NCI-H2081 (cell line): ENCODE measurements at places on chromosomes 1 and 21.

DNA sequence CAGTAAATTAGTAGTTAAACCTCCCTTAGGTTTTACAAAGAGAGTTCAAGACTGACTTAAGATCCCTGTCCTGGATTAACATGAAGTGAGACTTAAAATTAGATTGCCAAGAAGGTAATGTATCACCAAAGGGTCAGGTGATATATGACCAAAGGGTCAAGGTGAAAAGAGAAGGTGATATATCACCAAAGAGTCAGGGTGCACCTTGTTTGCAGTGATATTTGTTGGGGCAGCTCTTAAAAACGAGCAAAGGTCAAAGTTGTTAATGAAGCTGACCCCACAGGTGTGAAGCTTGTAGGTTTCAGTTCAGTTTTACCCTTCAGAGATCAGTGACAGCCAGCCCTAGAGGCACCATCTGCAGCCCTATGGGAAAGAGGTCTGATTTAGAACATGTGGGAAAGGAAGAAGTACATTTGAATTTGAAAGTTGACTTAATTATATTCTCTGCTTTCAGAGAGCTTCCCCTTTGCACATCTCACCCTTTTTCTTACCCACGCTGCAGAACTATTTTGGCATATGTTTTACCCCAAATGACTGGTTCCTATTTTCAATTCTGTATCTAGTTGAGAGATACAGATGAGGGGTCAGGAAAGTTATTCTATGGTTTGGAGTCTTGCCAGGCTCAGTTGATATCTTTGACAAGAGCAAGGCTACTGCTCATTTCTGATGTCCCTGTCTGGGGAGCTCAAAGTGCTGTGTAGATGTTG lies 170.8 kb downstream of the S1PR1 start:
- no peak for DNase-seq

- no peak for DNase-seq
Observed at GRCh38 chr1:46487818-46488218, 1.8 kb upstream of the DMBX1 start.

- DNase-seq, result no peak
Observed at GRCh38 chr1:116466810-116467557, 93.9 kb downstream of the ATP1A1 start.

DNA sequence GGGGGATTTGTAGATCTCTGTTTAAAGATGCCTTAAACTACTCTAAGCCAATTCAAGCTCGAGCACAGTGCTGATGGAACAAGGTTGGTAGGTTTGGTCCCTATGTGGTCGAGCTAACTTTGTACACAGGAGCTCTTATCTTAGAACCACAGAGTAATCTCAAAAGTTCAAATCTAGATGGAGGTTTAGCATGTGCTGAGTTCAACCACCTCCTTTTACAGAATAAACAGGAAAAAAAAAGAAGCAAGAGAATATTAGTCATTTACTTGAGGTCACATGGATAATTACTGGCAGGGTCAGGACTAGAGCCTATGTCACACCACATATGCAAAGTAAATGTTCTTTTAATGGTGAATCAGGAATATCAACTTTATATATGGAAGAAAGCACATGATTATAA lies 86.2 kb downstream of the DTL start:
- no peak for DNase-seq

- DNase-seq, result no peak
Observed at GRCh38 chr1:115837740-115838421, 3.0 kb downstream of the NHLH2 start.

GRCh38 chr1:69693921-69694675 lies 126.4 kb downstream of the LRRC7 start:
- DNase-seq, result no peak

- DNase-seq, result no peak
Observed at GRCh38 chr1:150981805-150982712, at the start of gene ANXA9. TSS of gene ANXA9 (plus strand) at chr1:150982292. CDS start at chr1:150983106, 814 bp downstream.

DNA sequence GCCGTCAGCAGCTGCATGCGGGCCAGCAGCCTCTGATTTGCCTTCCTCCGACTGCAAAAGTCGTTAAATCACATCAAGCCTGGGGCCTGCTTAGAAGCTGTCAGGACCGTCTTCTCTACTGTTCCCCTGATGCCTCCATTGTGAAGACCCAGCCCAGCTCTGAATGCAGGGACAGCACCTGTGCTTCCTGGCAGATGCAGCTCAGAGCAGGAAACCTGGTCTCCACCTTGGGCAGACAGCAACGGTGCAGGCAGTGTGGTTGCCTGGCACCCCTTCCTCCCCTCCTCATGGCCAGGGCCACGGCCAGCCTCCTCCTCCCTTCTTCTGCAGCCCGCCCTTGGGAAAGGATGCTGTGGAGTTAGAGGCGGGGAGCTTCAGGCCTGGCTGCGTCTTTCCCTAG lies 92.3 kb upstream of the COL6A1 start:
- DNase-seq, result no peak

DNA sequence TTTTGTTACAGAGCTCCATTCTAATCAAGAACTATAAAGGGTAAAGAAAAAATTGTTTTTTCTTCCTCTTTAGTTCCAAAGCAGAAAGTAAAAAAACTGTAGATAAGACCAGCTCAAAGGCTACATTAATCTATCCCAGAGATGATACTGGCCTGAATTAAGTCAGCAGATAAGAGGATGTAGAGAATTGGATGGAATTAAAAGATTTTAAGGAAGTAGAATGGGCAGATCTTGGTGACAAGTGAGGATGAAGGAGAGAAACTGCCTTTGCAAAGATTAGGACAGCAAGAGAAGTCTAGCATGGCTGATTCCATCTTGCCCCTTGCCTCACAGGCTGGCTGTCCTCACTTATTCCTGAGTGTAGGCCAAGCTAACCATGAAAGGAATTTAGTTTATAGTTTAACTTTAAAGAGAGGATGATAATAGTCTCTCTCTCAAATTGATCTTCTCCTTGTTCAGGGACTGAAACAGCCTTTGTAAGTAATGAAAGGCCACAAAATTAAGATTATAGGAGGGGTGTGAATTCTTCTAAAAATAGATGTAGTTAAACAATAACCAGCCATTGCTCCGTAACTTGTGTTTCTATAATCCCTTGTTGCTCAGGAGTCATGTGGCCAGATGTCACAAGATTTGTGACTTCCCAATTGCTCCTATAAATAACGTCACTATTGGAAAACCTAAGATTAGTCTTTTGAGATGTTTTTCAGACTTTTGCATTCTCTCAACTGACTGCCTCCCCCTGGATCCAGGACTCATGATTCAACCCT lies 265.0 kb upstream of the USP24 start:
- no peak for DNase-seq

GRCh38 chr1:175419684-175420517 lies 227.3 kb upstream of the KIAA0040 start:
- DNase-seq, result no peak

GRCh38 chr1:171590022-171590421 lies 32.0 kb upstream of the MYOCOS start:
- no peak for DNase-seq

DNA sequence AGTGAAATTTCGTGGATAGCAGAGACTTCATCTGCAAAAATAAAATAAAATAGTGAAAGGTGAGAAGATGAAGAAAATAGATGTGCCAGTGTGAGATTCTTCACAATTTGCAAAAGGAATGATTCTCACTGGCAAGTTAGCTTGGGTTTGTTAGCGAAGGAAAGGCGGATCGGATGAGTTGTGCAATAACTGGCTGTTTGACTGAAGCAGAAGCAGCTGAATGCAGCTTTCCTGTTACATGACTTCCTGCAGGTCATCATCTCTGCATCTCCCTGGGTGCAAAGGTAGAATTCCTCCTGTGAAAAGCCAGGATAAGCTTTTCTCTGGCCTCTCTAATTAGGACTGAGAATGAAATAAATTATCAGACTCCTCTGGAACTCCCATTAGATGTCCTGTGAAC lies 263.1 kb upstream of the CHRM3 start:
- DNase-seq, result no peak

DNA sequence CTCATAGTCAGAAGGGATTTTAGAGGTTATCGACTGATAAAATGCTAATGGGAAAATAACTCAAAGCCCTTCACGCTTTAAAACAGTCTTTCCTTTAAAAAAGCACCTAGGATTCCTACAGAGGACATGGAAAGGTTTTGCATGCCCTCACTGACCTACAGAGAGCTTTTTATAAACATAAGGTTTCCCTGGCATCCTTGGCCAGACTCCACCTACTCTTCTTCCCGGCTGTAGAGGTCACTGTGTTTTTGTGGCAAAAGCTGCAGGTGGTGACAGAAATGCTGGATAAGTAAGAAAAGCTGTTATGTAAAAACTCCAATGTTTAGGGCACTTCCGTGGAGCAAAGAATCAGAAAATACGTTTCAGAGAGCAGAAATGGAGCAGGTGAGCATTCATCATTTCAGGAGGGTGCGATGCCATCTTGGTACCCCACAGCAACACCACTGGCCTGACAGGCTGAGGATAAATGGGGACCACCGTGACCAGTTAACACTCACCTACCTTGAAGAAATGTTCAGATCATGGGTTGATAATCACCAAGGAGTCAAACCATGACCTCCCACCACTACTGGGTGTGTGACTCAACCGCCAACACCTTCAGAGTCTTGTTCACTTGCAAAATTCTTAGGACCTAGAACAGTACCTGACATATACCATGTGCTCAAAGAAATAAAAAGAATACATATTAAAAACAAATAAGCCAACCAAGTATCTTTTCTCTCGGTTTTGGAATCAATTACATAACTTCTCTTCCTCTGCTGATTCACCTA lies 46.6 kb downstream of the SSBP3 start:
- DNase-seq, result no peak

DNA sequence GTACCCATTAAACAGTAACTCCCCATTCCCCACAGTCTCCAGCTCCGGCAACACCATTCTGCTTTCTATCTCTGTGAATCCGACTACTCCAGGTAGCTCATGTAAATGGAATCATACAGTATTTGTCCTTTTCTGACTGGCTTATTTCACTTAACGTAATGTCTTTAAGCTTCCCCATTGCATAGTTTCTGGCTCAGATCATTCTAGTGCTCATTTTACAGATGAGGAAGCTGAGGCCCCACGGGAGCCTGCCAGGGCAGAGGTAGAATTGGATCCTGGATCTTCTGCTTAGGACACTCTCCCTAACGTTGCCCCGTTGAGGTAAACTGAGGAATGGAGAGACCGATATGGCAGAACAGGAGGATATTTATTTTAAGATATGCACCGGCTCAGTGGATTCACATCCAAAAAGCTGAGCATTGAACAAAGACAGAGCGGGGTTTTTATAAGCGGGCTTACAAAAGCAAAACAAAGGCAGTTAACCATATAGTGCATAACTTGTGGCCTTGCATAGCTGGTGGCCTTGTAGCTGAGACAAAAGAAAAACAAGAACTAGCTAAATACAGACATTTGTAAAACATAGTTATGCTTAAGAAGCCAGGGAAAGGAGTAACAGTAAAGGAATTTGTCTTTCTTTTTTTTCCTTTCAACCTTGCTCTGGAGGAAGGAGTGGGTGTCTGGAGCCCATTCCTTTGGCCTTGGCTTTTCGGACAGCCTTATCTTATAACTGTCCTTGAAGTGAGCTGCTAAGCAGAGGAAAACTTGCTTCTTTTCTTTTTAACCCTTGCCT lies 15.3 kb upstream of the KLHDC8A start:
- no peak for DNase-seq

GRCh38 chr1:244322791-244323521 lies 128.8 kb downstream of the ADSS2 start:
- DNase-seq, result no peak

- no peak for DNase-seq
Observed at GRCh38 chr1:166164995-166165660, 1.7 kb downstream of the FAM78B start.

DNA sequence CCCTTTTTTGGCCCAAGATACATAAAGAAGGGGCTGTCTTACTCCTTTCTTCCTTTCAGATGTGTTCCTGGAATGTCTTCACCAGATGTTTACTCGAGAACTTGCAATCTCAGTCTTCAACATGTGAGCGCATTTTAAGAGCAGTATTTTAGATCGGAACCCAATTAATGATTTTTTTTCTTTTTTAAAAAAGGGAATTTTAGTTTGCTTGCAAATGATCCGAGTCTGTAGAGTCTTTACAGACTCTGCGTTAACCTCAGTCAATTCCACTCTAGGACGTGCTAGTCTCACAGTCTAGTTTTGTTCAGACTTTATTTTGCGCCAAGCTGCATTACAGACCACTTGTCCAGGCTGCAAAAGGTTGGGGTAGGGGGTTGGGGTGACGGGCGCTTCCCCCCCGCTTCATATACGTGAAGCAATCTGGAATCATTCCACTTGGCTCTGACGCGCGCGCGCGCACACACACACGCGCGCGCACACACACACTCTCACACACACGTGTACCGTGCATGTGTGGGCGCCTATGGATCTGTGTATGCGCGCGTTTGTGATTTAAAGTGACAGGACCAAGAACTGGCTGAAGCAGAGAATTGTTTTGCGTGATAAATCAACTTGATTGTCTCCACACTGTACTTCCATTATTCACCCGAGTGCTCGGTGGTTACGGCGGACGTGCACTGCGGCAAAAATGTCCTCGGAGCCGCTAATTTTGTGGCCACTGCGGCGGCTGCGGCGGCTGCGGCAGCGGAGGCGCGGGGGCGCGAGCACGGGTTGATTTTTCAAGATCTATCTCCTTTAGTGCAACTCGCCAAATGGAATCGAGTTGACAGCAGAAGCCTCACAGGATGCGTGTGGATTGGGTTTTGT lies 25.6 kb upstream of the NFIA start:
- DNase-seq, result peak; percentile 81

DNA sequence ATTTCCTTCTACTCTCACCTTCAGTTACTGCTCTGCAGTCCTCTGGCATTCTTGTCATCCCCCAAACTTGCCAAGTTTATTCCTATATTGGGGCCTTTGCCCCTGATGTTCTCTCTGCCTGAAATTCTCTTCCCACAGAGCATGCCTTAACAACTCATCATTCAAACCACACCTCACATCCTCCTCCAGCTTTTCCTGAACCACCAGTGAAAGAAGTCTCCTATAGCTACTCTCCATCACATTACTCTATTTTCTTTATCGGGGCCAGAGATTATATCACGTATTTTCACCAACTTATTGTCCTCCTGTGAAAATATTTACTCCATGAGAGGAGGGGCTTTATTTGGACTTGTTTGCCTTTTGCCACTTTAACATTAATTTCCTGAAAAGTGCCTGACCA lies 32.1 kb downstream of the EXTL2 start:
- DNase-seq, result no peak

- DNase-seq, result no peak
Observed at GRCh38 chr1:68149907-68150306, 82.4 kb downstream of the WLS start.

DNA sequence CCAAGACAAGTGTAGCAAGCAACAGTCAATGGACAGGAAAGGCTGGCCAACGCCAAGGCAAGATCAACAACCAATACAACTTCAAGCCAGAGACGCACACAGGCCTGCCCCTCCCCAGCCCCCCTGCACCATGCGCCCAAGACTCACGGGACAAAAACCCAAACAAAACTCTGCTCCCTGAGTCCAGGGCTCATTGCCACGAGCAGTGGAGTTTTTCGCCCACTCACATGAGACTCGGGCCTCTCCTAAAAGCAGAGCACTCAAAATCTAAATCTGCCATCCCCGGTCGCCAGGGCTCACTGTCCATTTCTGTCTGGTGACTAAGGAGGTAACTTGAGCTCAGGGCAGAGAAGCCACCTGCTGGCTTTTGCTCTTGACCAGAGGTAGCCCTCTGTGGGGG lies 174.8 kb downstream of the CLIC6 start:
- no peak for DNase-seq
